Kidney (tissue), 22 donors: ENCODE measurements at places on chromosomes 1 and 21. TPM values are rescaled to one million over a fixed set of nuclear protein-coding genes. Genes with fewer than 3 reads are reported as not detected.

GRCh38 chr1:70836456-70836855, 211.2 kb downstream of the PTGER3 start:
- DNase-seq: no peak

GRCh38 chr1:91148641-91149069, 126.8 kb upstream of the ZNF644 start:
- DNase-seq: no peak

DNA sequence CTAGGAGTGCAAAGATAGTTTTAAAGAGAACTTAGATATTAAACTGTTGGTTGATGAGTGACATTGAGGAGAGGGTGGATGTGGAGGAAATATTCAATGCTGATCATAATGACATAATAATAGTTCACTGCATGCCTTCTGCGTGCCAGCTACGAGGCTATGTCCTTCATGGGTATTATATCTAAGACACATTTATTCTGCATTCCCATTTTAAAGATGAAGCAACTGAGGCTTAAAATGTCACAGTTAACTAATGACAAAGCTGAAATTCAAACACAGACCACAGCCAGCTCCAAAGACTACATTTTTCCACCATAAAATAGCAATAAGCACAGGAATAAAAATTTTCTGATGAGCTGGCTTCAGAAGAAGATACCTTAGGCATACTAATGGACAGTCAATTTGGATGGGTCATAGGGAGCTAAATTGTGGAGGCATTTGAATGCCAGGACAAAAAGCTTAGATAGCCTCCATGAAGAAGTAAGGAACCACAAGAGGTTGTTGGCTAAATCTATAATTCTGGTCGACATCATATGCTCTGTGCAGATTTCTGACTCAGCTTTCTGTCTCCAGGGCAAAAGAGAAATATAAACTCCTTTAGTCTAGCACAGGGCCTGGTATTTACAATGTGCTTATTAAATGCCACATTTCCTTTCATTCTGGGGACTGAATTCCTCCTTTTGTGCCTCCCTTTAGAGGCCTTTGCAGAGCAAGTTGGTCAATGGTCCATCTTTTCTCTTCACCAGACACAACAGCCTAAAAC, 71.2 kb upstream of the NRIP1 start:
- DNase-seq: no peak

- no peak for DNase-seq
Observed at GRCh38 chr21:33289199-33289819, 23.1 kb downstream of the IL10RB start.

- no peak for DNase-seq
Observed at GRCh38 chr1:201279313-201279712, 4.0 kb upstream of the PKP1 start.

- no peak for DNase-seq
Observed at GRCh38 chr1:184326278-184326677, 60.6 kb upstream of the C1orf21 start.

DNA sequence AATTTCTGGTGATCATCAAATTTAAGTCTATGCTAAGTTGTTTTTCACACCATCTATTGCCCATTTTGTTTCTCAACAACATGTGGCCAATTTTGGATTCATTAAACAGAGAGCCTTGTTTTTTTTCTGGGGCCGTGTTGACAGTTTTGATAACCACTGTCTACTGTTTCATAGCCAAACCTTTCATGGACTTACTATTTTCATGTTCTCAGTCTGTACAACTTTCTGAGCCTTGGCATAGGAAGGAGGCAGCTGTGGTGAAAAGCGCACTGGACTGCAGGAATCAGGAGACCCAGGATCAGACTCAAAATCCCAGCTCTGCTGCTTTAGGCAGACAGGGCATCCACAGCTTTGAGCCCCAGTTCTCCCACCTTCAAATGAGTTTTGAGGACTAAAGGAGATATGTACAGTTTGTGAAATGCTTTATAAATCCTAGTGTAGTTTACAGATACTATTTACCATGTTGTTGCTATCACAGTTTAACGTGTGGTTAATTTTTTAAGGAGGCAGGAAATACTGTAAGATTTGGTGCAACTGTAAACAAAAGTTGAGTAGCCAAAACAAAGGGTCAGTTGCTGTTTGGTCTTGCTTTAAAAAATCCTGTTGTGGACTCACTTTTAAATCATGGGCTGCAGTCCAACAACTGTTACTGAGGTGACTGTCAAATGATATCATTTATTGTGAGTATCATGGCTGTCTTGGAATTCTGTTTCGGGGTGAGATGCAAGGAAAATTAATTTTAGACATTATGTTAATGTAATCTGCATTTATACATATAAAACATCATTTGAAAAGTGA, 2.9 kb downstream of the MACO1 start:
- DNase-seq: no peak

DNA sequence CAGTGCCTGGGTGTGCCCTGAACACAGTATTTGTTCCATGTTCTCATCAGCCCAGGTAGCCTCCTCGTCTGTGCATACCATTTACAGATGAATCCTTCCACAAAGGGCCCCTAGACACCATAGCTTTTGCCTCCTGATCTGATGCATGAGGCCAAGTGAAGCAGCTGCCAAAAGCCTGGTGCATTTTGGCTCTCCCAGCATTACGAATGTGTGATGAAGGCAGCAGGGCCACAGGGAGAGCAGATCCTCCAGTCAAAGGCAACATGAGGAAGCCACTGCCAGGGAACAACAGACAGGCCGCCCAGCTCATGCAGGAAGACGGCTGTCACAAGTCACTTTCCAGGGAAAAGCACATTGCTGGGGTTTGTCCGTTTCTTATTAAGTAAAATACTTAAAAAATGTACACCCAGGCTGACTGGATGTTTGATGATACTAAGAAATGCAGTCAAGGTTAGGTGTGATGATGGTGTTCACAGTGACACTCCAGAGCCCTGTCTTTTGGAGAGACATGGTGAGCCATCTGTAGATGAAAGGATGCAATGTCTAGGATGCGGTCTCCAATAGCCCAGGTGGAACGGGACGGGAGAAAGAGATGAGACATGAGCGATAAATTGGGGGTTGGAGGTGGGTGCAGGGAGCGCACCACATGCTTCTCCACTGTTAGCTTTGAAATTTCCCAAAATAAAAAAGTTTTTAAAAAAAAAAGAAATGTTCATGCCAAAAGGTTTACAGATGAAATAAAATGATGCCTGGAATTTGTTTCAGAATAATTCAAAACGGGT, 48.7 kb downstream of the NPHP4 start:
- no peak for DNase-seq

Gene AQP10
- not detected for total RNA-seq

DNA sequence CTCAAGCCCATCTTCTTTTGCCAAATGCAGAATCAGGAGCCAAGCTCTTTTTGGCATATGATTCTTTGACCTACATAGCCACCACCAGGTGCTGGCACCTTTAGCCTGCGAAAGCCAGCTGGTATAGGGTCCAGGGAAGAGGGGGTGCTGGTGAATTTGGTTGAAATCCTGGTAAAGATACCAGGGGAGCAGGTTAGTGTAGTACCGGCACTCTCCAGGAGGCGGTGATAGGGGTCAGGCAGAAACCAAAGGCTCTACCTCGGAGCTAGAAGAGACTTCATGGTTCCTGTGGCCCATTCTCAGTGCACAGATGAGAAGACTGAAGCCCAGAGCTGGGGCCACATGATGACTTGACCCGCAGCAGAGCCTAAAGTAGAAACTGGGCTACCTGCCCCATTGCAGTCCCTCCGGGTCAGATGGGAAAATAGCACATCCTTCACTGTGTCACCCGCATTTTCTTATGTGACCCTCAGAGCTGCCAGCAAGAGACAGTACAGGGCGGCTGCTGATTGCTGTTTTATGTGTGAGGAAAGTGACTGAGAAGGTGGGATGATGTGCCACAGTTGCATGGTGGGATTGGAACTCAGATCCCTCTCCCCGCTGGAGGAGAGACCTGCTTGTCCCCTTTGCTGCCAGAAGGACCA, 36.0 kb upstream of the IL19 start:
- no peak for DNase-seq

DNA sequence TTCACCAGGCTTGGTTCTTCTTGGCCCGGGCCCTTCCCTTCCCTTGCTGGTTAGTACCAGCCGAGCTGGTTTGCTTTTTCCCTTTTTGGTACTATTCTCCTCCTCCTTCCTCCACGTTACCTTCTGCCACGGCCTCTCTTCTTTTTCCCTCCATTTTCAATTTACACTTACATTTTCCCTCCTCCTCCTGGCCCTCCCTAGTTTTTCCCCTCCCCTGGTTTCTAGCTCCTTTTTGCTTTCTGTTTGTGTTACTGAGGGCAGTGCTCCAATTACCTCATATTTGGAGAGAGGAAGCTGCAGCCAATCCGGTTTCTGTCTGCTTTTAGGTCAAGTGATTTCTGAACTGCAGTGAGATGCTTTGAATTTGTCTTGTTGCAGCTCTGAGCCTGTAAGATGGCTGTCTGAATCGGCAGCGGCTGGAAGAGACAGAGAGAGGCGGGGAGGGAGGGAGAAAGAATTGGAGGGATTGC, 63.7 kb downstream of the MACF1 start:
- DNase-seq: no peak

Gene TMEM183A
- total RNA-seq: 47.9 TPM

- no peak for DNase-seq
Observed at GRCh38 chr1:228270032-228270431, 62.2 kb downstream of the OBSCN start.

- peak; percentile 53 for DNase-seq
Observed at GRCh38 chr1:200079232-200079940, 51.9 kb downstream of the NR5A2 start.

Gene CFHR1
- 22.0 TPM for total RNA-seq

DNA sequence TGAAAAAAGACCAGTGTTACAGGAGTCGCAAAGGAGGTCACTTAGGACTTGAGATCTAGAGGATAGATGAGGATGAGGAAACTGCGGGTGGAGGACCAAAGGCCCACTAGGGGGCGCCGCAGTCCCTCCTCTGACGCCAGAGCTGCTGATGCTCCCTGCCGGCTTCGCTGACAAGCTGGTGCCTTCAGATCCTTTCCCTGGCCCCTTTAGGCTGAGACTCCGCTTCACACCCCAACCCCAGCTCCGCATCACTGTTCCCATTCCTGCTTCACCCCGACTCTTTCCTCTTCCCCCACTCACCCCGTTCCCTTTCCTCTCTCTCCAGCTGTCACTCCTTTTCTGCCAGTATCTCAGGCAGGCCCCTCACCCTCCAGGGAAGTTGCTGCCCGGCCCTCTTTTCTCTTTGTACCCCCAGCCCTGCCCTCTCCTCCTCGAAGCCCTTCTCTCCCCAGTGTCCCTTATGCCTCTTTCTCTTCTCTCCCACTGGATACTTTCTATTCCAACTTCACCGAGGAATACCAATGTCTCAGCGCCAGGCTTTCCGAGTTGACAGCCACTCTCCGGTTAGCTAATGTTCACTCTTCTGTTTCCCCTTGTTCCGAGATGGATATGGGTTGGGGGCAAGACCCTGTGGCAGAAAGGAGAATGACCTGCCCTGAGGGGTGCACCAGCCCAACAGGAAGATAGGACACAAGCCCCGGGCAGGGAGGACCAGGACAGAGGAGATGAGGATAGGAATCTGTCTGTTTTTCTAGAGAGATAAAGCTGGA, 4.5 kb downstream of the KCNJ9 start:
- DNase-seq: peak; percentile 77

DNA sequence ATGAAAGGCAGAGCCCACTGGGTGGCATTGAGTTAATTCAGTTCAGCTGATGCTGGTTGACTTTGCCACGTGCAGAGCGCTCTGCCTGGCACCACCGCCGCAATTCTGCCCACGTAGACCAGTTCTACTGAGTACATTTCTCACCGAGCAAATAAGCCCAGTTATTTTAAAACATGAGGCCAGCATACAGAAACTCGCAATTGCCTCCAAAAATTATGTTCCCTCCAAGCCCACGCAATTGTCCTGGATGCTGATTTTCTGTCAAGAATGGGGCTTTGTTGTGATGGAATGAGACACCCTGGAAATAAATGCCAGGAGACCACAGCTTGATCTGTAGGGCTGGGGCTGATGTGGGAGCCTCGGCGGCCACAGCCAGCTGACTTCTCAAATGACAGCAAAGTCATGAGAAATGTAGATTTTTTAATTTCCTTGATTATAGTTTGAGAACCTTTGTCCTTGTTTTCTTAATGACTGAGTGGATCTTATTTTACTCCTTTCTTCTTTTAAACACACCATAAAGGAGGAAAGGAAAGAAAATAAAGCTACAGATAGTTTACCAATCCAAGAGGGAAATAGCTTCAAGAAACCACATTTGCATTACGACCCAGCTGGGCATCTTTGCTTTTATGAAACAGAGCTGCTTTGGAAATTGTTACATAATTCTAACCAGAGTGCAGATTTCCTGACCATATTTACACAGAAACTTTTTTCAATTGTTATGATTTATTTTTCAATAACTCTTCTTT, 11.6 kb upstream of the PARP1 start:
- DNase-seq: no peak

GRCh38 chr1:10210841-10211804, 753 bp downstream of the KIF1B start:
- DNase-seq: peak; percentile 94

Gene IL12RB2
- total RNA-seq: 1.5 TPM

- no peak for DNase-seq
Observed at GRCh38 chr1:209485167-209485566, 98.3 kb upstream of the CAMK1G start.

Gene KIF21B
- total RNA-seq: 5.6 TPM

GRCh38 chr1:208601561-208601960, 357.4 kb upstream of the PLXNA2 start:
- DNase-seq: no peak

GRCh38 chr1:147492207-147492606, 49.1 kb upstream of the BCL9 start:
- no peak for DNase-seq

GRCh38 chr1:3393024-3393986, 61.2 kb upstream of the ARHGEF16 start:
- DNase-seq: peak; percentile 73

Gene SHE
- 18.1 TPM for total RNA-seq

GRCh38 chr1:58580186-58580585, 3.1 kb upstream of the TACSTD2 start:
- no peak for DNase-seq

DNA sequence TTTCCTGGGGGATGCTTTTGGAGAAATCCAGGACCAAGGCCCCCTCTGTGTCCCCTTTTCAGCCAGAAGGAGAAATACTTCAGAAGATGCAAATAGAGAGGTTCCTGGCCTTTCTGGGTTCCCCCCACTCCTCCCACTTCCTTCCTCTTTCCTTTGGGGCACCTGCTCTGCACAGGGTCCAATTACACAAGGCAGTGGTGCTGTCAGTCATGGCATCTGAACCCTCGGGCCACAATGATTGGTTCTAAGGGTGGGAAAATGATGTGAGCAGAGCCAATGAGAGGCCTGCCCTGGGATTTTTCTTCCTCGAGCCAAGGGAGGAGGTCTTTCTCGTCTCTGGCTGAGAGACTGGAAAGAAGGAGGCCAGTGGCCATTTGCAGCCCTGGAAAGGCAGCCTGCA, 282.2 kb downstream of the NPHP4 start:
- DNase-seq: no peak

DNA sequence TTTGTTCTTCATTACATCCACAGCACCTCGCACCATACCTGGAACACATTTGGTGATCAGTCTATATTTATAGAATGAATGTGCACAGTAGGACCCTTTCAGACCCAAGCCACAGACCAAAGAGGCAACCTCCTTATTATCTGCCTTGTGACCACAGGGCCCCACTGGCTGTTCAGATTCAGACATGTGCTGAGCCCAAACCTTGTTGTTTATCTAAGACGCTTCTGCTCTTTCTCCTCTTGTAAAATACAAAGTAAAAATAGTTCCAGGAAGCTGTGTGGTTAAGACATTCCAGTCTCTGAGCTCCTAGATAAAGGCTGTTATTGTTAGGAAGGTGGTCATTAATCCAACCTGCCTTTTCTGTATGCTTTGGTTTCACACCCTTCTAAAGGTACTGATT, 3.6 kb upstream of the SCMH1 start:
- DNase-seq: no peak

GRCh38 chr1:12447849-12448312, 170.1 kb downstream of the DHRS3 start:
- peak; percentile 68 for DNase-seq
